ENCODE measurements at places on chromosomes 1 and 21. TPM values are rescaled to one million over a fixed set of nuclear protein-coding genes. Genes with fewer than 3 reads are reported as not detected.

The CFHR1 gene
- not detected for total RNA-seq

The CFAP74 gene
- not detected for total RNA-seq

The LCA5L gene
- 2.0 TPM for total RNA-seq

The CSDE1 gene
- 592 TPM for total RNA-seq

The SERPINC1 gene
- not detected for total RNA-seq

The AMY2A gene
- not detected for total RNA-seq

The TSPAN1 gene
- total RNA-seq = 8.6 TPM

The CALML6 gene
- total RNA-seq = 1.2 TPM

The ITSN1 gene
- 56.0 TPM for total RNA-seq

The CDK18 gene
- total RNA-seq = 13.8 TPM

The MIGA1 gene
- 13.9 TPM for total RNA-seq

The RAB3B gene
- 0.11 TPM for total RNA-seq

The GPR37L1 gene
- under 0.01 TPM for total RNA-seq

The OR2AK2 gene
- total RNA-seq = not detected

The OR2L3 gene
- total RNA-seq = not detected

The RHD gene
- total RNA-seq = not detected

The ZSWIM5 gene
- total RNA-seq = under 0.01 TPM

The LMOD1 gene
- total RNA-seq = 0.22 TPM

The ATP6V1G3 gene
- total RNA-seq = not detected

The LRRN2 gene
- total RNA-seq = 0.22 TPM

The RGS2 gene
- 19.7 TPM for total RNA-seq

The PRDM15 gene
- total RNA-seq = 4.7 TPM

The FAAP20 gene
- 22.2 TPM for total RNA-seq

The SPRR2E gene
- total RNA-seq = not detected

The SNX7 gene
- total RNA-seq = 45.0 TPM

The CTSS gene
- 1.2 TPM for total RNA-seq

The TMPRSS15 gene
- not detected for total RNA-seq

All from placental epithelial cell (primary cell).